ENCODE measurements at places on chromosomes 2 and 18. TPM values are rescaled to one million over a fixed set of nuclear protein-coding genes. Genes with fewer than 3 reads are reported as not detected.

GRCh38 chr18:36770315-36770946, 58.4 kb downstream of the TPGS2 start:
- H3K4me1 ChIP-seq, result no peaks in the 10 kb centered on the region
- H3K4me3 ChIP-seq, result no peak overlapping the region
- no peaks in the 10 kb centered on the region for H3K36me3 ChIP-seq
- H3K27me3 ChIP-seq, result no peaks in the 10 kb centered on the region
- no peak for DNase-seq

- H3K4me1 ChIP-seq, result no peaks in the 10 kb centered on the region
- no peaks in the 10 kb centered on the region for H3K36me3 ChIP-seq
- no peak for DNase-seq
- H3K4me3 ChIP-seq, result no peak overlapping the region
These were observed 180.9 kb downstream of the ZEB2 start for GRCh38 chr2:144339048-144339447.

- no peak overlapping the region for H3K4me3 ChIP-seq
- H3K27ac ChIP-seq, result no peak overlapping the region
- H3K36me3 ChIP-seq, result no peaks in the 10 kb centered on the region
- no peaks in the 10 kb centered on the region for H3K27me3 ChIP-seq
These were observed 14.9 kb downstream of the FBLN7 start for GRCh38 chr2:112153179-112153490.

- H3K27ac ChIP-seq, result no peak overlapping the region
- no peaks in the 10 kb centered on the region for H3K27me3 ChIP-seq
- no peak for DNase-seq
- H3K4me3 ChIP-seq, result no peak overlapping the region
These were observed 69.1 kb upstream of the NFATC1 start for GRCh38 chr18:79326413-79327198.

DNA sequence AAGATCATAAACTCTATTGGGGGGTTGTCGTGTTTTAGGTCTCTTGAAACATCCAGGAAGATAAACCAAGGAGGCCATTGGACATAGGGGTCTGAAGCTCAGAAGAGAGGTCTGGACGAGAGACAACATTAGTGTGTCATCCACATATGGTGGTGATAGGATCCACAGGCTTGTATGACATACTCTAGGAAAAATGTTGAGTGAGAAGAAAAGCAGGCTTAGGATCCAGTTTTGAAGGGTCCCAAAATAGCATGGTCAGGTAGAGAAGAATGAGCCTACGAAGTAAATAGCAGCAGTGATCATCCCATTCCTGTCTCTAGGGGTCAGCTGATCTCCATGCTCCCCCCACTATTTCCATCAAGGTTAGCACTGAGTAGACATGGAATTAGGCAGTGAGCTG, 166.8 kb downstream of the ANKRD30B start:
- H3K36me3 ChIP-seq, result no peaks in the 10 kb centered on the region
- H3K4me1 ChIP-seq, result no peaks in the 10 kb centered on the region
- no peak for DNase-seq

The TMEM214 gene
- total RNA-seq, result 56.5 TPM

The TDRD15 gene
- not detected for total RNA-seq

The SLC5A7 gene
- 0.06 TPM for total RNA-seq

GRCh38 chr18:28425886-28426285, 249.0 kb upstream of the CDH2 start:
- H3K27ac ChIP-seq, result no peak overlapping the region
- no peak overlapping the region for H3K4me3 ChIP-seq
- no peak for DNase-seq
- H3K27me3 ChIP-seq, result no peaks in the 10 kb centered on the region
- H3K4me1 ChIP-seq, result no peaks in the 10 kb centered on the region
- no peaks in the 10 kb centered on the region for H3K36me3 ChIP-seq

DNA sequence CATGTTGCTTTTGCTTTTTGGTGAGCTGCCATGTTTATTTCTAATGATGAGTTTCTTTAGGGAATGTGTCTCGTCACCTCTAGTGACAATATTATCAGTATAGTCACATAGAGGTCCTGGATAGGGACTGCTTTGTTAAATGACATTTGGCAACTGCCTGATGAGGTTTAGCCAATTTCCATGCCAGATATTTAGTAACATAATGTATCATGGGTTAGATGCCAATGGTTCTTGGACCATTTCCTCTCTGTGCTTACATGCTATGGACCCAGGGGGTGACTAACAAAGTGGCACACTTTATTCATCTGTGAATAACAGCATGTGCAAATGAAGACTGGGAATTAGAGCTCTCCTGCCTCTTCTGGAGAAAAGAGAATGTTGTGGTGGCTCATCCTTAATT, 56.2 kb upstream of the RAB27B start:
- H3K27me3 ChIP-seq, result no peaks in the 10 kb centered on the region
- no peak for DNase-seq
- no peaks in the 10 kb centered on the region for H3K36me3 ChIP-seq
- no peak overlapping the region for H3K27ac ChIP-seq
- no peaks in the 10 kb centered on the region for H3K4me1 ChIP-seq

DNA sequence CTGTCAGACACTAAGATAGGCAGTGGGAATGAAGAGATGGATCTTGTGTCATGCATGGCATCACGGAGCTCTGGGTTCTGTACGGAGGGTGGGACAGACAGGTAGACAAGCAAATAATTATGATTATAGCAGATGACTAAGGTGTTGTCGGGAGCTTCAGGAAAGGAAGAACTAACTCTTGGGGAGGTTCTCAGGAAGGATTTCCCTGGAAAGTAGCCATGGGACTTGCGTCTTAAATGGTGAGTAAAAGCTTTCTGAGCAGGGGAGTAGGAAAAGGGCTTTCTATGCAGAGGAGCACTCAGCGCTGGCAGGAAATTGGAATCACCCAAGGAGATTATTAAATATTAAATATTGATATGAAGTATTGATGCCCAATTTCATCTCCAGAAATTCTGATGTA, 35.5 kb downstream of the ATOH8 start:
- no peak overlapping the region for H3K27ac ChIP-seq
- no peaks in the 10 kb centered on the region for H3K36me3 ChIP-seq
- no peak overlapping the region for H3K4me3 ChIP-seq
- peaks cover 15% of the 10 kb centered on the region for H3K4me1 ChIP-seq
- no peak for DNase-seq

GRCh38 chr2:12881952-12882351, 165.2 kb downstream of the TRIB2 start:
- no peak overlapping the region for H3K4me3 ChIP-seq
- no peak overlapping the region for H3K27ac ChIP-seq
- DNase-seq, result no peak
- H3K36me3 ChIP-seq, result no peaks in the 10 kb centered on the region
- H3K4me1 ChIP-seq, result peaks cover 20% of the 10 kb centered on the region

DNA sequence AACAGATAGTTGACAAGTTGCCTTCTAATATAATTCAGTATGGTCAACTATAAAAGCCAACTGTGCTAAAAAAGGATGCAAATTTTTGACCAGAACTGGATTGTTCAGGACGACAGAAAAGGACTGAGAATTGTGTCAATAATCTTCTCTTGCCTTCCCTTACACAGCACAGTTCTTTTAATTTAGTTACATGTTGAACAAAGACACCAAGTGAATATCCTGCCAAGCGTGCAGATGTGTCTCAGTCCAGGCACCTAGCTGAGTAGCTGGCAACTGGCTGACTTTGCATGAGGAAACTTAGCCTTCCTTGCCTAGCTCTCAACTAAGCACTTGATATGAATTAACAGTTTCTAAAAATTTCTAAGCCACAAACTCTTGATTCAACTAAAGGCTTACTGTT, 801.4 kb downstream of the BCL11A start:
- H3K27me3 ChIP-seq, result no peaks in the 10 kb centered on the region
- no peak overlapping the region for H3K4me3 ChIP-seq
- no peaks in the 10 kb centered on the region for H3K4me1 ChIP-seq

GRCh38 chr2:235894839-235895238, 273.3 kb downstream of the GBX2 start:
- H3K36me3 ChIP-seq, result no peaks in the 10 kb centered on the region
- H3K27ac ChIP-seq, result no peak overlapping the region
- H3K27me3 ChIP-seq, result no peaks in the 10 kb centered on the region
- no peak overlapping the region for H3K4me3 ChIP-seq
- H3K4me1 ChIP-seq, result no peaks in the 10 kb centered on the region

- no peak for DNase-seq
- H3K4me3 ChIP-seq, result no peak overlapping the region
- H3K27me3 ChIP-seq, result no peaks in the 10 kb centered on the region
These were observed 10.4 kb downstream of the COPS9 start for GRCh38 chr2:240125742-240126141.

DNA sequence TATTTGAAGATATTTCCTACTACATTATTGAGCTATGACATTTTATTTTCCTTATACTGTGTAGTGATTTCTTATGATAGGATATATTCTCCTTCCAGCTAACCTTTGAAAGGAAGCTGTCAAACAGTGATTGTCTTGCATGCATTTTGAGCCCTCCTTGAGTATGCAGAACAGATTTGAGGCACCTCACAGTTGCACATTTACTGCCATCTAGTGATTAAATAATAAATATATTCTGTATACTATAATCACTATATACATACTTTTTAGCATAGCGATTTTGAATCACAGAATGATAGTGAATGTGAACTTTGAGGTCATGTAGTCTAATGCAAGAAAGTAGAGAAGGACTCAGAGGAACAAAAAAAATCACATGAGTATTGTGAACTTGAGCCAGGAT, 268.4 kb upstream of the CDH19 start:
- no peak overlapping the region for H3K27ac ChIP-seq
- H3K4me1 ChIP-seq, result no peaks in the 10 kb centered on the region
- DNase-seq, result no peak
- no peaks in the 10 kb centered on the region for H3K27me3 ChIP-seq

The FAM237A gene
- not detected for total RNA-seq
